Stimulated activated CD4-positive, alpha-beta T cell treated with anti-CD3 and anti-CD28 coated beads, Interleukin-15, amount 100 ng/mL, for 1 hour (primary cell): ENCODE measurements at places on chromosomes 6 and 20.

- DNase-seq = no peak
Observed at GRCh38 chr20:41560970-41561369, 57.2 kb downstream of the CHD6 start.

DNA sequence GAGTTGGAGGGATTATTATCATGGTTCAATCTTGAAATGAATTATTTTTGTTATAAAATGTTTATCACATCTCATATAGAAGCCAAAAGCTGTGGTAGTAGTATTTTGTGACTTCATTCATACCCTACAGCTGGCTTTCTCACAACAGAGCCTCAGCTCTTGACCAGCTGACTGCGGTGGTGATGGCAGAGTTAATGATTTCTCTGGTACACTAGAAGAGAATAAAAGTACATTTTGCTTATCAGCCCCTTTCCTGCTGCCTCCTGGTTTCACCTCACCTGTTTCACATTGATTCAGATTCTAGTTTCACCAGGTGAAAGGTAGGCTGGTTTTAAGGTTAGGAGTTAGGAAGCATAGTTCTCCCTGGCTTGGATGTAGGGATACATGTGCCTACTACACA, 55.7 kb downstream of the AFG1L start:
- DNase-seq = no peak

DNA sequence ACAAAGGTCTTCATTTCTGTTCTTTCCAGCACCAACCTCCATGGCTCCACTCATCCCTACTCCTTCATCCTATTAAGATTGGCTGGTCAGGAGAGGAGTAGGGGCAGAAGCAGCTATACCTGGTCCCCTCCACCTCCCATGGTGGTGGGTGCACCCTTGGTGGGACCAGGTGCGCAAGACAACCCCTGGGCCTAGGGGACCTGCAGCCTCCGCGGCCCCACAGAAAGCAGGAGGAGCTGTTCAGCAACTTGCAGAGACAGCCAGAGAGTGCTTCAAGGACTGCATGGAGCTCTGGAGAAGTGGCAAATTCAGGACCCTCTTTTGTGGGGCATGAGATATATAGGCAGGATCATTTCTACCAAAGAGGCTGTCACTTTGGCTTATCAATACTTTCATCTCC, 9.8 kb downstream of the ULBP2 start:
- no peak for DNase-seq

- no peak for DNase-seq
Observed at GRCh38 chr6:135905604-135906300, 54.3 kb downstream of the PDE7B start.

- DNase-seq = no peak
Observed at GRCh38 chr6:14673201-14673600, 555.6 kb downstream of the CD83 start.

- no peak for DNase-seq
Observed at GRCh38 chr6:41721414-41721813, 14.0 kb downstream of the TFEB start.

DNA sequence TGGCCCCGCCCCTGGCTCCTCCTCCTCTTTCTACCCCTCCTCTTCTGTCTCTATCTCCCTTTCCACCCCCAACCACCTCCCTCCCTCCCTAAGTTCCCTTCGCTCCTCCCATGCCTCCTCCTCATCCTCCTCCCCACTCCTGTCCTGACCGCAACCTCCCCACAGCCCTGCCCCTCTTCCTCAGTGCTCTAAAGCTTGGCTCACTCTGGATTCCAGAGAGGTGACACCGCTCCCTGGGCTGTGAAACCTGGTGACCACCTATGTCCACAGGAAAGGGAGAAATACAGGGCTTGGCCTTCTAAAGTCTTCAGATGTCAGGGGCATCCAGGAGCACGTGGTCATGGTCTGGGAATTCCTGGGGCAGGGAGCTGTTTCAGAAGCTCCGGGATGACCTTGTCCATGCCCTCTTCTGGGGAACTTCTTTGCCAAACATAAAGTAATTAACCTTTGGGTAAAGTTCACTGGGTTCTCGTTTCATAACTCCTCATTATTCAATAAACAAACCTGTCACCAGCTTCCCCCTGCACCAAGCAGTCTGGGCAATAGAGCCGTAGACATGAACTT, 345 bp upstream of the CST5 start:
- DNase-seq = no peak

DNA sequence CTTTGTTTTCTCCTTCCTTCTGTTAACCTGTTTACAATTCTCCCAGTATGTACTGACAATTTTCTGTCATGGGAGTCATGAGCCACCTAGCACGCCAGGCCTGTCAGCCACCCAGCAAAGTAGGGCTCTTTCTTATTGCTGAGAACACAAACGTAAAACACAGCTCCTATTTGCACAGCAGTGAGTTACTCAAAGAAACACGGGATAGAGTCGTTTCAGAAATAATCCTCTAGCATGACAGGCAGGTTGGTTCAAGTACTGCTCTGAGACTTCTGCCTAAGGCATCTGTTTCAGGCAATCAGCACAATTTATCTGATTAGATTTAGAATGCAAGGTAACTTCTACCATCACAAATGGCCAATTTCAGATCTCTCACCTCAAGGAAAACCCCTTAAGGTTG, 88.8 kb downstream of the CD24 start:
- no peak for DNase-seq

- no peak for DNase-seq
Observed at GRCh38 chr6:129419324-129419723, 290.7 kb downstream of the ARHGAP18 start.

- no peak for DNase-seq
Observed at GRCh38 chr6:19734519-19734918, 102.7 kb upstream of the ID4 start.

GRCh38 chr6:142568857-142569597, 267.2 kb downstream of the ADGRG6 start:
- DNase-seq = no peak
